Right lung (tissue), 10 donors: ENCODE measurements at places on chromosomes 5 and 9. TPM values are rescaled to one million over a fixed set of nuclear protein-coding genes. Genes with fewer than 3 reads are reported as not detected.

DNA sequence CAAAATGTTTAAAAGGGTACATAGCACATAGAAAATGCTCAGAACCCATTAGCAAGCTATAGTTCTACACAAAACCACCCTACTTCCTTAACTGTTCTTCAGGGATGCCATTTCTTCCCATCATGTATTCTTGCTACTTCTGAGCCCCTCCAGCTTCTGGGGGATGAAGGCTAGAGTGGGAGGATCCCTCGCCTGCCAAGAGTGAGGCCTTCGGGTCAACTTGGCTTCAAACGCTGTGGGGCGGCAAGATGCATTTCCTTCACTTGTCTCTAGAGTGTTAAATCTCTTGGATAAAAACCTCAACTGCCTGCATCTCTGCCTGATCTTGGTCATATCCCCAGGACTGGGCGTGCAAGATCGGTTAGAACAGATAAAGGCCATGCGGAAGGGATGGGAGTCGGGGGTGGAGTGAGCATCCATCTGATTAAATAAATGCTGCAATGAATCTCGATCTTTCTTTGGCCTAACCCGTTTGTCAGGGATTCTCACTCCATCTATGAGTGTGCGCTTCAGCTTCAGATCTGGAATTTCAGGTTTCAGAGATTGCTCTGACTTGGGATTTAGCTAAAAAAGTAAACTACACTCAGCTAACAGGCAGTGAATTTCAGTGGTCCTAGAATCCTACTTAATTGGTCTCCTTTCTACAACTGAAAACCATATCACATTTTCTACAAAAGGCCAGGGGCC is 118.0 kb upstream of the PANK3 start:
- DNase-seq: no peak

- DNase-seq: no peak
These were observed 33.7 kb upstream of the CSF1R start for GRCh38 chr5:150120062-150120441.

DNA sequence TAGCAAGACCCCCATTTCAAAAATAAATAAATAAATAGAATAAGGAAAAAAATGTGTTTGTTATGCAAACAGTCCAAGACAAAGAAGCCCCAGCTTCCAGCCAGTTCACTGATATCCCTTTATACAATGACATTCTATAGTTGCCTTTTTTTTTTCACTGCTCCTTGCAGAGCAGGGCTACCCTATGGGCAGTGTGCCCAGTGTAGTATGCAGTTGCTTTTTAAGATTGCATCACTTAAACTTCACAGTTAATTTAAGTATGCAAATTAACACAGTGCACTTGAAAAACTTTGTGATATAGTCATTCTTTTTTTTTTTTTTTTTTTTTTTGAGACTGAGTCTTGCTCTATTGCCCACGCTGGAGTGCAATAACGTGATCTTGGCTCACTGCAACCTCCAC is 40.8 kb upstream of the ARRDC3 start:
- DNase-seq: no peak

PGM5 gene
- polyA plus RNA-seq: 61.8 TPM

DNA sequence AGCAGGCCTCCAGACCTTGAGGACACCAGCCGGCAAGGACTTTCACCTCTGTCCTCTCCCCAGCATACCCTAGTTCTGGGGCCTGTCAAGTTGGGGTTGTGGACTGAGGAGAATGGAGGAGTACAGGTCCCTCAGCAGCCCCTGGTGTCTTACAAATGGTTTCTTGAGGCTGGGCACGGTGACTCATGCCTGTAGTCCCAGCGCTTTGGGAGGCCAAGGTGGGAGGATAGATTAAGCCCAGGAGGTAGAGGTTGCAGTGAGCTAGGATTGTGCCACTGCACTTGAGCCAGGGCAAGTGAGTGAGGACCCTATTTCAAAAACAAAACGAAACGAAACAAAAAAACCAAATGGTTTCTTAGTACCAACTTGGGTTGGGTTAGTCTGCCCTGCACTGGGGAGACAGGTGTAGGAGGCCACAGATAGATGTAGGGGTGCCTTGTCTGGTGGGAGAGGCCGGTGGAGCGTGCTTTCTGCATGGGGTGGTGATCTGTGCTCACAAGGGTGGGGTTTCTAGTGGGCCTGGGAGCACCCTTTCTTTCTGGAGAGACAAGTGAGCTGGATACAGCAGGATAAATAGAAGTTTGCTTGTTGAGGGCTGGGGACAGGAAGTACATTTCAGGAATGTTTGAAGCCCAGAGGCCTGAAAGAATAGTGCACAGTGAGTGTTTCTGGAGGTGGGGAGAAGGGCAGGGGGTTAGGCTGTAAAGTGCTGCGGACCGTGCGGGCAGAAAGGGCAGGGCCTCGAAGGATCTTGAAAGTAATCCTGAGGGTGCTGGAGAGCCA is 37.7 kb upstream of the PSD2 start:
- DNase-seq: no peak

HRH2 gene
- polyA plus RNA-seq: 5.2 TPM

DNA sequence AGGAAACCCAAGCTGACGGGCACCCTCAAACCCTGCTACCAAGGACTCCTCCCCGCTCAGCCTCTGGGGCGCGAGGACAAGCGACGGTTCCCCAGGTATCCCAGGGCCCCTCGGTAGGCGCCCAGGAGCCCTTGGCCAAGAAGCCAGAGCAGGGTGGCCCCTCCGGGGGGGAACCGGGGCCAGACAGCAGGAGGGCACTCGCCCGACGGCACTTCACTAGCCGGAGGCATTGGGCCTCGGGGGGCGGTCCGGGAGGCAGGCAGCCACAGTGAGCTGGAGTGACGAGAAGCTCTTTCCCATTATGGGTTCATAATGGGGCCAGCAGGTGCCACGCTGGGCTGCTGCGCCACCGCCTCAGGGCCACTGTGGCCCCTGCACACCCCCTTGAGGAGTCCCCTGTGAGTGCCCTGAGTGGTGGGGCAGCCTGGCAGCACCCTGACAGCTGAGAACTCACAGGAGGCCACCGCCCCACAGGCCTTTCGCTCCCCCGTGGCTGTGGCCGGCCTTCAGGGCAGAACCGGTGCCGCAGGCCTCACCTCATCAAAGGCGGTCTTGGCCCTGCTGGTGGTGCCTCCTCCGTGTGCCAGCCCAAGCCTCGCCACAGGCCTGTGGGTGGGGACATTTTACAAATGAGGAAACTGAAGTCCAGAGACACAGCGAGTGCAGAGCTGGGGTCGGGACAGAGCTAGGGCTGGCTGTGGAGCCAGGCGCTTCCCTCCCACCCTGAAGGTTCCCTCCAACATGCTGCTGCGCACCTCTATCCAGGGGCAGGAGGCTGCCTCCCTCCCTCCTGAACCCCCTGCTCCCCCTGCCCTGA is 68.7 kb downstream of the PSMB7 start:
- DNase-seq: no peak

DNA sequence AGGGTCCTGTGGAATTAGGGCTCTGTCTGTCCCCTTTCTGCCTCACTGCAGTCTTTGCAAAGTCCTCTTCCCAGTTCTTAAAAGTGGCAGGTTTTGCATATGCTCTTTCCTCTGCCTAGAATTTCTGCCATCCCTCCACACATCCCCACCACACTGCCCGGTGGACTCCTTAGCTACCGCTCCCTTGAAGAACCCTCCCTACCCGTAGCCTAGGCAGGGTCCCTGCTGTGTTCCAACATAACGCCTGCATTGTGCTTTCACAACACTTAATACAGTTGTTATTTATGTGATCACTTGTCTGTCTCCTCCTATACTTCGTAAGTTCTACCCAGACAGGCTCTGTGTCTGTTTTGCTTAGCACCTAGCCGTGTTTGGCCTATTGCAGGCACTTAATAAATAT is 142.5 kb upstream of the DMRT1 start:
- no peak for DNase-seq

TICAM2 gene
- 6.8 TPM for polyA plus RNA-seq

- DNase-seq: no peak
These were observed 148.2 kb downstream of the PAM start for GRCh38 chr5:102903074-102903871.

ARSI gene
- polyA plus RNA-seq: 18.2 TPM

- DNase-seq: no peak
These were observed 561.1 kb upstream of the MEF2C start for GRCh38 chr5:89444088-89444487.

IL7R gene
- polyA plus RNA-seq: 8.4 TPM

DNA sequence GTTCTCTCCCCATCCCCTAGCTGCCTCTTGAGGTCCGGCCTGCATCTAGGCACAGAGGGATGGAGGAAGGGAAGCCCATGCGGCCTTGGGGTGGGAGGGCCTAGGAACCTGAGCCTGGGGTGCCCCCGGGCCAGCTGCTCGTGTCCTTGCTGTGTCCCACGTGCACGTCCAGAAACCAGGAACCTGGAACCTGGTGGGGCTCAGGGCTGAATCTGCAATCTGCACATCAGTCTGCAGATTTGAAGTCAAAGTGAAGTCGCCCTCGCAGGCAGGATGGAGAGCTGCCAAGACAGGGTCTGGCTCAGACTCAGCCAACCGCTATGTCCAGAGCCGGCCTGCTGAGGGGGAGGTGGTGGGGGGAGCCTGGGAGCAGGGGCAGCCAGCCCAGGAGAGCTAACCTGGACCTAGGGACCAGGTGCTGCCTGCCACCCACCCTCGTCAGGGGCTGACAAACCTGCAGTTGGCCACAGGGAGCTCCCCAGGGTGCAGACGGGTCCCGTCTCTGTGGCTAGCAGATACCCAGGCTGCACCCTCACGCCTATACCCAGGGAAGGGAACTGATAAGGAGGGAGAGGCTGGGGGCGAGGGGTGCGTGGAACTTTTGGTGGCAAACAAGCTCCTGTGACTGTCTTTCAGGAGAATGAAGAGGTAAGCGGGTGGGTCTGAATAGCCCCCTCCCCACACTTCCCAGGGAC is 103.5 kb upstream of the SIMC1 start:
- DNase-seq: no peak
